Natural killer cell (primary cell): ENCODE measurements at places on chromosomes 7 and 10.
A peak's percentile ranks its signal among the peaks of the same experiment; 100 is the strongest.

- DNase-seq, result no peak
Observed at GRCh38 chr10:114403541-114404161, 651 bp downstream of the AFAP1L2 start.

DNA sequence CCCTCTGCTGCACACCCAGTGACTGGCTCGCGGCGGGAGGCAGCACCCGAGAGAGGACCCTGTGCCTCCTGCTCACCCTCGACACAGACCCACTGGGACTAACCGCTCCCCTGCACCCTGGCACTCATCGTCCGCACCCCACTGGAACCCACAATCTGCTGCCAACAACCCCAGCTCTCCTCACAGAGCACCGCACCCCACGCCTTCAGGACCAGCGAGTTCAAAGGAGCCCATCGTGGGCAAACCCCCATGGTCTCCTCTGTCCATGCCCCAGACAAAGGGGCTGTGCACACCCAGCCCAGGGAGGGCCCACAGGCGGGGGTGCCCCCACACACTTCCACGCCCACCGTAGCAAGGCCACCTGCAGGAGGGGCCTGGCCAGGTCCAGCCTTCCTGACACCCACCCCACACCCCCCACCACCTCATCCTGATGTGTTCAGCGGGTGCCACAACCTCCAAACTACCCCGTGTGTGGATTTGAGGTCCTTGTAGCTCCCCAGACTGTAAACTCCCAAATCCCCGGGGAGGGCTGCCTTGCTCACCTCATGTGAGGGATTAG is 14.0 kb downstream of the RASGEF1A start:
- DNase-seq, result peak; percentile 15

DNA sequence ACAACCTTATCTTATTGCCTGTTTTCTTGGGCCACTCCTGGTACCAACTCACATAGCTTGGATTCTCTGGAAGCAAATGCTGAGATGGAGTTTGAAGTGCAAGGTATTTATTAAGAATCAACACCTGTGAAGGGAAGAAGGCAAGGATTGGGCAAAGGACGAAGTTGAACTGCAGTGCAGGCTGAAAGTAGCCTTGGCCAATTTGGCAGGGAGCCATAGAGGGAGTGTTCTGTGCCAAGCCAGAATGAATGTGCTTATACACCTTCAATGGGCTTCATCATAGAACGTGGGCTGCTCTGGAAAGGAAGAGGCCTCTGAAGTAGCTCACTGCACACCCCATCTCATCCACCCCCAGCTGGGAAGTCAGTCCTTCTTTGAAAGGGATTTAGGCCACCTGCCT is 79.8 kb upstream of the IFRD1 start:
- DNase-seq, result no peak

DNA sequence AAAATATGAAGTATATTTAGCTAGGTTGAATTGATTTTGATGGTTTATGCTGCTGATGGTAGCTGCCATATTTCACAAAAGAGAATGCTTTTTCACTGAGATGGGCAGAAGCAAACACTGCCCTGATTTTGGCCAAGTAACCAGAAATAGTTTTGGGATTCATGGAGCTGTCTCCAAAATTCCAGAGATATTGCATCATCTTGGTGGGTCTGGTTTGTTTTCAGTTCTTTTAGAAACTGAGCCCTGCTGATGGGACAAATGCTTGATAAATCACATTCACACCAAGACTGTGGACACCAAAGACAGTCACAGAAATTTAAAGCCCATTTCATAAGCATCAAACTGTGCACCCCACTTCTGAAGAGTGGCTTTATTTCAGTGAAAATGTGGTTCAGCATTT is 140.5 kb downstream of the BICC1 start:
- no peak for DNase-seq

DNA sequence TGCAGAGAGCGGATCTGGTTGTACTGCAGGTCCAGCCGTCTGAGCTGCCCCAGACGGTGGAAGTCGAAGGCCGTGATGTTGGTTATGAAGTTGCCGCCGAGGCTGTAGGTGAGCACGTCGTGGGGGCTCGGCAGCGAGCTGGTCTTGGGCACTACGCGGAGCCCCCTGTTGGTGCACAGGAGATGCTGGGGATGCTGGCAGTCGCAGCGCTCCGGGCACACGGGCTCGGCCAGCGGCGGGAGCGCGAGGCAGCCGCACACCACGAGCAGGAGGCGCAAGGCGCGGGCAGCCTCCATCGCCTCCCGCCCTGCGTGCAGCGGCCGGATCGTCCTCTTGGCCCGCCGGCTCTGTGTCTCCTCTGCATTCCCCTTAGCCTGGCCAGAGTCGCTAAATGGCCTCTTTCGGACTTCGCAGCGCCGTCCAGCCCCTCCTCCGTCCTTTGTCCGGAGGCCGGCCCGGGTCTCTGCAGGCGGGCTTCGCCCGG is 337 bp downstream of the TRIL start:
- DNase-seq, result no peak
